Femur (tissue), 1 donor: ENCODE measurements at places on chromosomes 11 and 22.

GRCh38 chr11:76236092-76236999 is 30.0 kb upstream of the WNT11 start:
- DNase-seq = no peak

DNA sequence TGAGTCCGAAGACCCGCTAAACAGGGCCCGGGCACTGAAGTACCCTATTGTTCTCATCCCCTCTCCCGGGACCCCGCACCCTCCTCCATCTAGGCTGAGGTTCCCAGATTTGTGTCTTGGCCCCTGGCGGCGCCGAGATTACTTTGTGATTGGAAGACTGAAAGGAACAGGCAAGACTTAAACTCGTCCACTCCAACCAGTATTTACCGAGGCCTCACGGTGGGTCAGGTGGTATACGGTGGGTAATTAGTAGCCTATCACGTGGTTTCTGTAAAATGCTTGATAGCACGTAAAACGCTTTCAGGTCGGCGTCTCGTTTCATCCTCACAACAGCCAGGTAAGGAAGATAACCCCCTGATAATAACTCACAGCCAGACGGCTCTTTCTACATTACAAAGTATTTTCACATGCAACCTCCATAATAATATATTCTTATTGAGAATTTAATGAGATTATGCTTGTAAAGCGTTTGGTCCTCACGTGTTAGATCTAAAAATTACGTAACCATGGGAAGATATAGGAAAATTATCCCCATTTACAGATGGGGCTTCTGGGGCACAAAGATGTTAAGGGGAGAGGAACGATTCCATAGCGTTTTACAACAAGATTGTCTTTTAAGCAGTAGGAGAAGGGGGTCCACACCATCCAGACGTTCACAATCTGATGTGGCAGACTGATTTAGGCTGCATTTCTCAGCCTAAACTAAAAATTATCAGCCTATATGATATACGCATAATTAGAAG is 642 bp upstream of the PIK3C2A start:
- DNase-seq = peak; percentile 70

- DNase-seq = peak; percentile 71
These were observed 15.7 kb downstream of the DAGLA start for GRCh38 chr11:61695917-61696316.

- DNase-seq = peak; percentile 29
These were observed 1.3 kb upstream of the CLDN25 start for GRCh38 chr11:113778111-113778910.

DNA sequence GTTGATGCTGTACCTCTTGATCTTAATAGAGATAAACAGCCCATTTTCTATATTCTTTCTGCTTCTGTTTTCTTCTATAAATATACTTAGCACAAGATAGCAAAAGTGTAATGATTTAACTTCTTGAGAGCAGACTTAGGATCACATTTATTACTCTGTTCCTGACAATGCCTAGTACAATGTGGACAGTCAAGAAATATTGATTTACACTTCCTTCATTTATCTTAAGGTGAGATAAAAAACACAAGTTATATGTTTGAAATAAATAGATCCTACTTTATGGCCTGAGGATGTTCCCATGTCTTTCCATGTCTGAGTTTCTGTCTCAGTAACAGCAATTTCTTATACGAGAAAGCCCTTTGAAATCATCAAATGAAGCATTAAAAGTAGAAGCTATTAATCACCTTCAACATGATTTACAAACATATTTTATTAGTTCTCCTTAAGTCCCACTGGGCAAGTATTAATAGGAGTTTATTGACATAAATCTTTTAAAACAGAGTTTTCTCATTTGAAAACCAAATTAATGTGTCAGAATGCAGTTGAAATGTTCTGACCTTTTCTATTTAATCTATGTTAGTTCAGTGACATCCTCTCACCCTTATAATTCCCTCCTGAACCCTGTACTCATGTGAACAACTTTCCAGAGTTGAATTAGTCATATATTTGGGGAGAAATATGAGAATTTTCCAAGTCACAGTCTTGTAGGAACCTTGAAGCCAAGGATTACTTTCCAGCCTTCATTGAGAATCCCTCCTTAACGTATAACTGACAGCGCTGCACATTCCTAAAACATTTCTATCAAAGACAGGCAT is 1611.7 kb upstream of the TENM4 start:
- no peak for DNase-seq

GRCh38 chr11:122742301-122743018 is 86.9 kb downstream of the UBASH3B start:
- peak; percentile 63 for DNase-seq

DNA sequence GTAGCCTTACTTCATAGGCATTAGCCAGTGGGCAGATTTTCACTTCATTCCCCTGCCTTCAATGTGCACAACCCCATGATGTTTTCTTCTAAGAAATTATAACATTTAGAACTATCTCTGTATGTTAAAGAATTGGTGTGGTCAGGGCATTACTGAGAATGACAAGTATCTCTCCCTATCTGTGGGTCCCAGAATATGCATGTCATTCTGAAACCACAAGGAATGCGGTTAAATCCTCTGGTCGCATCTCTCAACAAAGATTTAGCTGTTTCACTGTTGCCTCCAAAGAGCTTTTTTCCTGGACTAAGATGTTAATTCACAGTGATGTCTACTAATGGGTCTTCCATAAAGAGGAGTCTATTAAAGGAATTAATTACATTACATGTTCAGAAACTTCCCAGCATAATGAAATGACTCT is 62.7 kb downstream of the LIF start:
- no peak for DNase-seq

DNA sequence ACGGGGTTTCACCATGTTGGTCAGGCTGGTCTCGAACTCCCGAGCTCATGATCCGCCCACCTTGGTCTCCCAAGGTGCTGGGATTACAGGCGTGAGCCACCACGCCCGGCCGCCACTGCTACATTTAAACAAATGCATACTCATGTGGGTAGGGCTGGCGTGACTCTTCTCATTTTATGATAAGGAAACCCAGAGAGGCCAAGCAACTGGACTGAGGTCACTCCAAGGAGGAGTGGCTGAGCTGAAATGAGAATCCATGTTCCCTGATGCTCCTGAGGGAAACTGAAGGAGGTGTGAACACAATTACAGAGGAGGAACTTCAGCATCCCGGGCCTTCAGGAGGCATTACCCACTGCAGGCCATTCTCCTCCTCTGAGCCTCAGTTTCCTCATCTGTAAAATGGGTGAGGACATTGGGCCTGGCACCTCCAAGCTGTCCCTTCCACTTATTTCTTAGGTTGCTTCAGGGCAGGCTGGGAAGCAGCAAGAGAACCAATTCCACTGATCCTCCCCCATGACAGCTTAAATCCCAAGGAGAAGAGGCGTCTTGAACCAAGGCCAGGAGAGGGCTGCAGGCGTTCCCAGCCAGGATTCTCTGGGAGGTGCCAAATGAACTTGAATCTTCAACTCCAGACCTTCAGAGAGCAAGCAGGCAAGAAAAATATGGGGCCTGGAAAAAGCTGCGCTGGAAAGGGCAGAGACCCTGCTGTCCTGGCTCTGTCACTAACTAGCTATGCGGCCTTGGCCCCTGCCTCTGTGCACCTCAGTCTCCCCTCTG is 2.9 kb downstream of the TST start:
- DNase-seq = no peak

- peak; percentile 68 for DNase-seq
These were observed 63.5 kb upstream of the CSNK2A3 start for GRCh38 chr11:11416502-11416901.

DNA sequence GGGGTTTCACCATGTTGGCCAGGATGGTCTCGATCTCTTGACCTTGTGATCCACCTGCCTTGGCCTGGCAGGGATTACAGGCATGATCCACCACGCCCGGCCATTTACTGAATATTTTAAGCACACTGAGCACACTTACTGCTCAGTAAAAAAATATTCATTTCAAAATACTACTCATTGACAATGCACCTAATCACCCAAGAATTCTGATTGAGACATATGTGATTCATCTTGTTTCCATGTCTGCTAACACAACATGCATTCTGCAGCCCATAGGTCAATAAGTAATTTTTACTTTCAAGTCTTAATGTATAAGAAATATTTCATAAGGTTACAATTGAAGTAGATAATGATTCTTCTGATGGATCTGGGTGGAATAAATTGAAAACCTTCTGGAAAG is 4.2 kb upstream of the OR52J3 start:
- DNase-seq = no peak

GRCh38 chr11:11105361-11105760 is 247.5 kb upstream of the ZBED5 start:
- DNase-seq = no peak

- DNase-seq = peak; percentile 61
These were observed 4.2 kb upstream of the FXYD2 start for GRCh38 chr11:117828611-117829368.

GRCh38 chr11:63832336-63832735 is 6.6 kb upstream of the MARK2 start:
- no peak for DNase-seq

DNA sequence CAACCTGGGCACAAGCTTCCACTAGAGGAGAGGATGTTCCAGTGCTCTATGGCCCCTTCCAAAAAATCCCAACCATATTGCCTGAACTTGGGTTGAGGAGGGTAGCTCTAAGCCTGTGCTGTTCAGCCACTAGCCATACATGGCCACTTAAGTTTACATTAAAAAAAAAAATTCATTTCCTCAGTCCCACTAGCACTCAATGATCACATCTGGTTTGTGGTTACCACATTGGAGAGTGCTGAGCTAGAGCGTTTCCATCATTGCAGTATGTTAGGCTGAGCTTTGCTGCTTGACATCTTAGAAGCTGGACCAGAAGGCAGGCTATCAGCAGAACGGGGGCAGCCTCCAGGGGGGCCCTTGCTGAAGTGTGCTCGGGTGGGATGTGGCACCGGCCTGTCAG is 43.5 kb upstream of the CYP2D6 start:
- no peak for DNase-seq

GRCh38 chr11:746289-747157 is 741 bp upstream of the TALDO1 start:
- DNase-seq = peak; percentile 31

GRCh38 chr11:71130106-71130505 is 122.3 kb downstream of the SHANK2 start:
- DNase-seq = no peak

- no peak for DNase-seq
These were observed 8.9 kb upstream of the MAPK11 start for GRCh38 chr22:50278956-50279619.

DNA sequence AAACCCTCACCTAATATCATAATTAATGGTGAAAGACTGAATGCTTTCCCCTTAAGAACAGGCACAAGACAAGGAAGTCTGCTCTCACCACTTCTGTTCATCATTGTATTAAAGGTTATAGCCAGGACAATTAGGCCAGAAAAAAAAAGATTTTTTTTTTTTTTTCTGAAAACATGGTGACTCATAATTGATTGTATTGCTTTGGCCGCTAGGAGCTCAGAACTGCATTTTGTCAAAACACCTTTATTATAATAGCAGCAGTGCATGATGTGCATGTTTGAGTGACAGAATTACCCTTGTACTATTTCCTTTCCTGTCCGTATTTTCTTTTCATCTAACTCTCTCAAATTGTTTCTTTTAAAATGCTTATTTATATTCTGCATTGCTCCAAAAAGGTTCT is 98.1 kb downstream of the RNF169 start:
- no peak for DNase-seq

GRCh38 chr11:65808744-65809341 is 22.0 kb downstream of the OVOL1 start:
- DNase-seq = no peak

GRCh38 chr22:36629320-36629719 is 74.2 kb downstream of the CACNG2 start:
- no peak for DNase-seq

- DNase-seq = peak; percentile 78
These were observed 1.2 kb downstream of the MRTFA start for GRCh38 chr22:40635043-40635939.

GRCh38 chr11:83194281-83195142 is 1.0 kb downstream of the ANKRD42 start:
- DNase-seq = peak; percentile 71

DNA sequence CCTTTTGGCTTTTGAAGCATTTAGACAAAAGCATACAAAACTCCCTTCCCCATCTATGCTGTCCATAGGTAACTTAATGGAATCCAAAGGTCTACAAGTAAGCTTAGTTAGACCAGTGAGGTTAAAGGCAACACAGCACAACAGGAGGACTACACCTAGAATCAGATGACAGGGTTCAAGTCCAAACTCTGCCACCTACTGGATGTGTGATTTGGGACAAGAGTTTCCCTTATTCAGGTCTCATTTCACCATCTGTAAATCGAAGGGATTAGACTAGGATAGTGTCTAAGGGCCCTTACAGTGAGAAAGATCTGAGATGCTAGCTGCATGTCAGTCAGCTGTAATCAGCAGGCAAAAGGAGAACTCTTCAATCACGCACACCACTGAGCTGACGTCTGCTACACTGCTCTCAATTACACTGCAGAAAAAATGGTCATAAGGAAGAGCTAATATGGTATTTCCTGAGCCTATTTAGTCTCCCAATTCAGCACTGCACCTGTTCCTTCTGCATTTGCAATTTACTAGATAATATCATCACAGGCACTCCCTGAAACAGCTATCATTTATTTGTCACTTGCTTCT is 82.2 kb downstream of the SERGEF start:
- DNase-seq = no peak

DNA sequence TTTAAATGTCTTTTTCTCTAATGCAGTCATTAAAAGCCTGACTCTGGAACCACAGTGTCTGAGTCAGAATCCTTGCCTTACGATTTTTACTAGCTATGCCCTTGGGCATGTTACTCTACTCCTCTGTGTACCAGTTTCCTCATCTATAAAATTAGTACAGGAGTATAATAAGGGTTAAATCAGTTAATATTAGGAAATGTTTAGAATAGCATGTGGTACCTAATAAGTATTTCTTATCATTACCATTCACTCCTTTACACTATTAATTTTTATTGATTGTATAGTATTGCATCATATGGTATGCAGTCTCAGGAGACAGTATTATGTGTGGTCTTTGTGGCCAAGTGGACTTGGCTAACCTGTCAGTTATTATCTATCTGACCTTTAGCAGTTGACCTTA is 68.2 kb downstream of the METTL15 start:
- no peak for DNase-seq

- DNase-seq = no peak
These were observed 664.3 kb downstream of the BRD1 start for GRCh38 chr22:49163258-49163959.

DNA sequence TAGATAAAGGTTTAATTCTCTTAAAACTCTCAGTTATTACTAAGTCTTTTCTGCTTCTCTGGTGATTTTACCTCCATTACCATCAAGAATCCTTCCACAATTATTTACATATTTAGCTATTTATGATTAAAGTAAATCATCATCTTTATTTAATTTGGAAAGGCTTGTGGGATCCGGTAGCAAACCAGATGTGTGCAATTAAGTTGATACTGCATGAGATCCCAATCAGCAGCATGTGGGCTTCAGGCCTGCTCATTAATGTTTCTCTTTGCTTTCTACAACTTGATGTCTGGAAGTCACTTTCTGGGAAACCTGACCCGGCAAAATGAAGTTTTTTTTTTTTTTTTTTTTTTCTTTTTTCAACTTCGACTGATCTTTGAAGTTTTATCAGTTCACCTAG is 558.4 kb upstream of the ANO5 start:
- no peak for DNase-seq

- DNase-seq = no peak
These were observed 10.1 kb upstream of the GAB2 start for GRCh38 chr11:78427615-78428265.

GRCh38 chr11:107707807-107708206 is 4.0 kb downstream of the SLN start:
- no peak for DNase-seq

GRCh38 chr22:25076336-25076735 is 123.3 kb upstream of the CRYBB3 start:
- no peak for DNase-seq

GRCh38 chr11:62805961-62806441 is 761 bp upstream of the NXF1 start:
- DNase-seq = peak; percentile 38
